ENCODE measurements at places on chromosomes 12 and 14.

DNA sequence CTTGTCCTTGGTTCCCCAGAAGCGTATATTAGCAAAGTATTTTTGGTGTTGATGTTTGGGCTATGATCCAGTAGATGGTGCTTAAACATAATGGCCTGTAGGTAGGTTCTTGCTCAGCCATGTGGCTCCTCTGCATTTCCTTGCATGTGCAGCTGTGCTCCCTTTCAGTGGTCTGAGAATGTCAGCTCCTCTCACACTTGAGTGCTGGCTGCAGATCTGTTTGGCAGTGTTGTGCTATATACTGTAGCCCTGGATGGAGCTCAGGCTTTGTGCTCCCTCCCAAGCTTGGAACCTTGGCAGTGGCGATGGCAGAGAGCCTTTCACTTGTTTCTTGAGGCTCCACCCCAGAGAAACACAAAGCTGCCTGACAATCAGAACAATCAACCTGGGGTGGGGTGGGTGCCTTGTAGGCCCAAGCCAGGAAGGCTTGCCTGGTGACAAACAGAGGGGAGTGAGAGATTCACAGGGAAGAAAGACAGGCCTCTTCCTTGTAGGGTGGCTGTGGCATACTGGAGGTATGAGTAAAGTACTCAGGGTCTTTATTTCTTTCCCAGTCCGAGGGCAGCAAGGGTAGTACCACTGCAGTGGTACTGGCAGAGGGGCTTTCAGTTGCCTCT is 255.3 kb downstream of the RAD51B start:
- no peak for DNase-seq

- no peak for DNase-seq
Measured at GRCh38 chr12:95386051-95386450, 87.9 kb upstream of the METAP2 start.

- no peak for DNase-seq
Measured at GRCh38 chr12:79929065-79929464, 5.8 kb downstream of the PPP1R12A start.

DNA sequence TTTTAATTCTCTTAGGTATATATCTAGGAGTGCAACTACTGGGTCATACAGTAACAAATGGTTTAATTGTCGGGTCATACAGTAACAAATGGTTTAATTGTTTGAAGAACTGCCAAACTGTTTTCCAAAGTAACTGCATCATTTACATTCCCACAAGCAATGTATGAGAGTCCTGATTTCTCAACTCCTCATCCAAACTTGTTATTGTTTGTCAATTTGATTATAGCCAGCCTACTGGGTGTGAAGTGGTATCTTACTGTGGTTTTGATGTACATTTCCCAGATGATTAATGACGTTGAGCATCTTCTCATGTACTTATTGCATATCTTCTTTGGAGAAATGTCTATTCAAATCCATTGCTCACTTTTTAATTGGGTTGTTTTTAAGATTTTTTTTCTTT is 67.6 kb upstream of the CFL2 start:
- DNase-seq = no peak

DNA sequence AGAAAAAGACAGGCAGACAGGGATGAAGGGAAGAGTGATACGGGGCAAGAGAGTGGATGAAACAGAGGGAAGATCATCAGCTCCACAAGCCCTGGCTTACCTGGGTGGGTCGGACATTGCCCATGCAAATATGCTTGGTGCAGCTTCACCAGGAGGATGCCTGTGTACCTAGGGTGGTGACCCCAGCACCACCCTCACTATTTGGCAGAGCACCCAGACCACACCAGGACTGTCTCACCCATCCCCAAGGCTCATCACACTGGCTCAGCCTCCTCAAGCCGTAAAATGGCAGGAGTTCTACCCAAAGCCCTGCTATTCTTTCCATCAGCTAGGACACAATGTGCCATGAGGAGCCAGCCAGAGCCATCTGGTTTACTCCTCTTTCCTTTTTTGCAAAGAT is 3.0 kb downstream of the GALNT8 start:
- no peak for DNase-seq

GRCh38 chr14:76537906-76538647 is 162.1 kb downstream of the ESRRB start:
- DNase-seq = no peak

DNA sequence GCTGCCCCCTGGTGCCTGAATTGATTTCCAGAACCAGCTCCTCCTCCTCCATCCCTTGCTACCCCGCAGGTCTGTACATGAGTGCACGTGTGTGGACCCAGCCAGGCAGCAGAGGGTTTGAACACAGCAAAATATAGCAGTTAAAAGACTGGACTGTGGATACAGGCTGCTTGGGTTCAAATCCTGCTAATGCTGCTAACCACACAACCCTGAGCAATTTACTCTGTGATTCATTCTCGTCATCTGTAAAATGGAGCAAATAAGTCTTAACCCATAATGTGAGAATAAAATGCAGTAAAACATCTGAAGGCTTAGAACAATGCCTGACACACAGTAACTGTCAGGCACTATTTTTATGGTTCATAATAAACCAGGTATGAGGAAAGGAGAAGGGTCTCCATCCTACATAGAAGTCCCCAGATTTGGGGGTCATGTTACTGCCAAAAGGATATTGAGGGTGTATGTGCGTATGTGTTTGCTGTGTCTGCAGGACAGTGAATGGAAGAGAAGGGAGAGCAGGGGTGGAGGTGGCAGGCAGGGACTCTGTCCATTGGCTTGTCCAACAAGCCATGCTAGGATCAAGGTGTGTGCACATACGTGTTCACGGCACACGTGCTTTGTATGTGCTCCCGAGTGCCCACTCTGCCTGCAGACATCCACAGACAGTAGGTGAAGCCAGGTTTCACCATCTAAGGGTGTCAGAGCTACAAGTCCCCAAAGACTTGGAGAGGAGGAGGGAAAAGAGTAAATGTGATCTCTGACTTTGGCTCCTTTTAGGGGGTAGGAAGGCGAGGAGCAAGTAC is 1.5 kb upstream of the STAT6 start:
- no peak for DNase-seq

GRCh38 chr14:89792489-89793366 is 161.8 kb downstream of the EFCAB11 start:
- no peak for DNase-seq

DNA sequence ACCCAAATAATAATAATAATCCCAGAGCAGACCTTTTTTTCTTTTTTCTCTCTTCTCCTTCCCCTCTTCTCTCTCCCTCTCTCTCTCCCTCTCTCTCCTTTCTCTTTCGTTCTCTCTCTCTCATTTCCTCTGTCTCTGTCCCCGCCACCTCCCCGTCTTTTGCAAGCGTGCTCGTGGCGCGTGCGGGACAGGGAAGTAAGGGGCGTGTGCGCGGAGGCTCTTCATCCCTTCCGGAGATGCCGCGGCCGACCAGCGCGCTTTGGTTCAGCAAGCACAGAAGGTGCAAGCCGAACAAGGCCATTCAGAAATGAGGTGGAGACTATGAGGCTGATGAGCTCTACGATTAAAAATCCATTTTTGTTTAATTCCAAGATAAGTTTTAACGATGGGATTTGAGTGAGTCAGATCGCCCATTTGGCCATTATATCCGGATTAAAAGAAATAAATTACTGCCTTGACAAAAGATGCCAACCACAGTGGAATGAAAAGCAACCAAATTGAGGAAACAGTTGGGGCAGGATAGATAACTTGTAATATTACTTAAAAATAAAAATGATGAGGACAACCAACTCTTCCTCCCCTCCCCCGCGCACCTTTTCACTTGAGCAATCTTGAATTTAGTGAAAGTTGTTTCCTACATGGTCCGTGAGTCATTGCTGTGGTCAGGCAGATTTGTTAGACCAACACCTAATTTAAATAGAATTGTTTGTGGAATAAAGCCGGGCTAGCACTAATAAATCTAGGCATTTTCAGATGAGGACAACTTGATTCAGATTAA is 1.2 kb upstream of the AMIGO2 start:
- no peak for DNase-seq

GRCh38 chr14:80519002-80519401 is 307.7 kb upstream of the DIO2 start:
- no peak for DNase-seq

GRCh38 chr12:6917491-6918231 is 3.3 kb downstream of the ENO2 start:
- no peak for DNase-seq

DNA sequence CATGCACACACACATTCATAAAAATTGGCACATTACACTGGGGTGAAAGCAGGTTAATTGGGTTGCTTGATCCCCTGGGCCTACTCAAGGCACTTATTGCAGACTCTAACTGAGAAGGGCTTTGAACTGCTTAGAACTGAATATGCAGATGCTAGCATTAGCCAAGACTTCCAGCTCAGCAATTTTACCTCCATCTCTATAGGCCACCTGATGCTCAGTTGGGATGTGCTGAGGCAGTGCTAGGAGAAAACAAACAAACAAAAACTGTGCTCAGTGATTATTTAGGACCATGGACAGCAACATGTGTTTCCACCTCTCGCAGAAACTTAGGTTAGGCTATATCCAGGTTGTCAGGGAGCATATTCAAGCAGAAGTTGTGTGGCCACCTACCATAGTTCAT is 124.8 kb upstream of the WSCD2 start:
- no peak for DNase-seq

DNA sequence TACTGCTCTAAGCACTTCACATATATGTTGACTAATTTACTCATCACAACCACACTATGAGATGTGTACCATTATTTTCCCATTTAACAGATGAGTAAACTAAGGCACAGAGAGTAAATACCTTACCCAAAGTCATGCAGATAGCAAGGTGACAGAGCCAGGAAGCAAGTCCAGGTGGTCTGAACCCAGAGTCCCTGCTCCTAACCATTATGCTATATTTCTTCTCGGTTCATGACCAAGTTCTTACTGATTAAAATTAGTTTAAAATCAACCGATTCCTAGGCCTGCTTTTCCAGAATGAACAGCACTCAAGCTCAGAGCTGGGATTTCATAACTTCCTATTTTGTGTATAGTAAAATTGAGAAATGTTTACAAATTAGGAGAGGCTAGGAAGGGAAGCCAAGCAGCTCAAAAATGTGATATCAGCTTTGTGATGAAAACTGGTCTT is 85.5 kb upstream of the EGLN3 start:
- DNase-seq = no peak

- DNase-seq = no peak
Measured at GRCh38 chr14:100698666-100699448, 27.8 kb upstream of the DLK1 start.

DNA sequence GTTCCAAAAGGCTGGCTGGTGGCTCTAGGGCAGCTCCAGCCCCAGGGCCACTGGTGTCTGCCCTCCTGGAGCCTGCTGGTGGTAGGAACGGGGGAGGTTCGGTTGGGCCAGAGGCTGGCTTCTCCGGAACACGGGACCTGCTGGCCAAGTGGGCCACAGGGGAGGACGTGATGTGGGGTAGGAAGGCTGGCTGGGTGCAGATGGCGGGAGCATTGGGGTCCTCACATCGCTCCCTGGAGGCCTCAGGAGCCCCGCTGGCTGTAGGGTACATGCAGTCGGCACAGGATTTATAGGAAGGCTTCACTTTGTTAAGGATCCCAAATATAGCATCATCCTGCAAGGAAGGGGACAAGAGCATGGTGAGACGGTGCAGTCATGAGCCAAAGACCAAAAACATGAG is 57.6 kb upstream of the CORO1C start:
- no peak for DNase-seq

DNA sequence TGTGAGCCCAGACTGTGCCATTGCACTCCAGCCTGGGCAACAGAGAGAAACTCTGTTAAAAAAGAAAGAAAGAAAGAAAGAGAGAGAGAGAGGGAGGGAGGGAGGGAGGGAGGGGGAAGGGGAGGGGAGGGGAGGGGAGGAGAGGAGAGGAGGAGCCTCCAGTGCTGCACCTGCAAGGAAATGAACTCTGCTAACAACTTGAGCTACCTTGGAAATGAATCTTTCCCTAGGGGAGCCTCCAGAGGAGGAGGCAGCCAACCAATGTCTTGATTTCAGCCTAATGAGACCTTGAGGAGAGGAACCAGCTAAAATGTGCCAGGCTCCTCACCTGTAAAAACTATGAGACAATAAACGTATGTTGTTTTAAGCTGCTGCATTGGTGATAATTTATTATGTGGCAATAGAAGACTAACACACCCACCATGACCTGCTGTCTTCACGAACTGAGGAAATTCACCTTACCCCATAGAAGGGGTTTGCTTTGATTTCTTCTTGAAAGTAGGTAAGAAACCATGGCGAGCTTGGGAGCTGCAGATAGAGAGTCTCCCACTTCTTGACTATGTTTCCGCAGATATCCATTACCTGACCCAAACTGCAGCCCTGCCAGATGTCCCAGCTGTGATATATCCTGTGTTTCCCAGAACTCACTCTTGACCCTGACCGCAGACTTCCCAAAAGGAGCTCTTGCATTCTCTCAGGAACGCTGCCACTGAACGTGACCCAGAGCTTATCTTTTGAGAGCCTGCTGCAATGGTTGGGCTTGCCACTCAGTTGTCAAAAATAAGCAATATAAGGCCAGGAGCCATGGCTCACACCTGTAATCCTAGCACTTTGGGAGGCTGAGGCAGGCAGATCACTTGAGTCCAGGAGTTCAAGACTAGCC is 31.5 kb upstream of the TMPO start:
- DNase-seq = no peak

DNA sequence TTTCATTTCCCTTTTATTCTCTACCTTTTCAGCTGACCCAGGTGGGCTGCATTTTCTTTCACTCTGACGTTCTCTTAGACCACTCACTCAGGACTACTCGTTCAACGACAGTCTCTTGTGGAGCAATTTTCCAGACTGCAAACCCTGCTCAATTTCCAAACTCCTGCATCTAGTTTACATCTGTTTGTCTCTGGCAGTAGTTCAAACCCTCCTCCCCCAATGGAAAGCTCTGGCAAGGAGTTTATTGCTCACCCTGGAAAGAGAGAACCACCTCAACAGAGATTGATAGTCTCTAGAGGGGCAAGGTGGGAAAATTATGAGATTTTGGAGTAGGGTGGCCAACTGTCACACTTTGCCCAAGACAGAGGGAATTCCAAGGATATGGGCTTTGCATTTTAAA is 130.2 kb downstream of the TSHR start:
- DNase-seq = no peak

DNA sequence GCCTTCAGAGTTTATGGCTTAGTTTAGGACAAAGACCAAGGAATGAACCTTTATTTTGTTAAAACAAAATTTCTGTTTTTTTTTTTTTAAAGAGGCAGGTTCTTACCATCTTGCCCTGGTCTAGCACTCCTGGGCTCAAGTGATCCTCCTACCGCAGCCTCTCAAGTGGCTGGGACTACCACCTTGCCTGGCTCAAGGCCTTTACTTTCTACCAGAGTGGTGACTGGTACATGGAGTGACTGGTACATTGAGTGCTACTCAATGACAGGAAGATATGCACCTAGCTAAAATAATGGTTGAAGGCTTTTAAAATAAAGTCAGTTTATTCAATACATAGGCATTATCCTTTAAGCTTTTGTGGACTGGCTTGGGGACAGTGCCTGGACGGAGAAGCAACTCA is 32.6 kb downstream of the PRICKLE1 start:
- DNase-seq = no peak

- DNase-seq = no peak
Measured at GRCh38 chr12:24960222-24960855, 11.4 kb upstream of the BCAT1 start.

- DNase-seq = no peak
Measured at GRCh38 chr12:89353823-89354611, 1.7 kb upstream of the DUSP6 start.
